ENCODE measurements at places on chromosomes 2 and 18.

- DNase-seq: no peak
Observed at GRCh38 chr2:172251231-172251630, 148.5 kb upstream of the DLX2 start.

DNA sequence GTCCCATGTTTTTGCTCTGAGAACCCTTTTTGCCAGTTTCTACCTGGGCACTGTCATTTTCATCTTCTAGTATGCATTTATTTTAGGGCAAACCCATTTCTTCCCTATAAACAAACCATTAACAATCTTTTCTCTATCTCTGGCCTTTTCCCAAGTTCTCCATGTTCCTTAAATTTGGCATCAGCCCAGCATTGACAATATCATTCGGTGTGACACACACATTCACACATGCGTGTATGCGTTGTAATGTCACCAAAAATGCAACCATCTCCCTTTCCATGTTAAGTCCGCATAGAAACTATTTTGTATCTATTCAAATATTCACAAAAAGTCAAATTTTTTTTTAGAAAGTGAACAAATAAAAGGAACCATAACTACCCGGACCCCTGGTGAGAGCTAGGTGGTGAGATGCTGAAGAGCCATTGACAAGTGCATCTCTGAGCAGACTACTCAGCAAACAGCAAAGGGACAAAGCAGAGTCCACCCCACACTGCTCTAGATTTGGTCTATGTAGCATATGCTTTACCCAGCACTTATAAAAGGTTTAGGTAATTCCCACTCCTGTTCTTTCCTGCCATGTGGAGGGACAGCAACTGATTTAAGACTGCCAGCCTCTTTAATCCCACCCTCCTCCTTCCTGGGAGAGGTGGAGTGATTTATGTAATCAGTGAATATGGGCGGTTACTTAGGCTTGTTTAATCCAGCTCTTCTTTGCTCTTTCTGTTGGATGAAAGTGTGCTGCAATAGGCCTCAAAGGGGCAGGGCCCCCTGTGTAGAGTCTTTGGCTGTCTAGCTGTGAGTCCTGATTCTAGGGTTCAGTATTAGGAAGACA lies 124.1 kb downstream of the METTL8 start:
- DNase-seq: no peak

DNA sequence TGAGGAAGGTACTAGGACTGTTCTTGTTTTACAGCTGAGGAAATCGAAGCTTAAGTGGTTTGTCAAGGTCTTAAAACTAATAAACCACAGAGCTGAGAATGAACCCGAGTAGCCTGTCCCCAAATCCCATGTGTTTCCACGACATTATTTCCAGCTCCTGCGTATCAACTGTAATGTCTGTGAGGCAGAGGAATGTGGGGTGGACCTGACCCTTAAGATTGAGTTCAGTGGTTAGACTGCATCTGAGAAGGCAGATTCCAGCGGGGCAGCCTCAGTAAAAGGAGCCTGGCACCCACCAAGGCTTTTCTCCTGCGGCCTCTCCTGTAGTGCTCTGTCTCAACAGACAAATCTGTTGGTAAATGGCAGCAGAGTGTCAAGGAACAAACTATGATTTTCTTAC lies 81.9 kb upstream of the TMEM178A start:
- DNase-seq: no peak

- DNase-seq: no peak
Observed at GRCh38 chr2:45869165-45869501, 217.7 kb downstream of the PRKCE start.

DNA sequence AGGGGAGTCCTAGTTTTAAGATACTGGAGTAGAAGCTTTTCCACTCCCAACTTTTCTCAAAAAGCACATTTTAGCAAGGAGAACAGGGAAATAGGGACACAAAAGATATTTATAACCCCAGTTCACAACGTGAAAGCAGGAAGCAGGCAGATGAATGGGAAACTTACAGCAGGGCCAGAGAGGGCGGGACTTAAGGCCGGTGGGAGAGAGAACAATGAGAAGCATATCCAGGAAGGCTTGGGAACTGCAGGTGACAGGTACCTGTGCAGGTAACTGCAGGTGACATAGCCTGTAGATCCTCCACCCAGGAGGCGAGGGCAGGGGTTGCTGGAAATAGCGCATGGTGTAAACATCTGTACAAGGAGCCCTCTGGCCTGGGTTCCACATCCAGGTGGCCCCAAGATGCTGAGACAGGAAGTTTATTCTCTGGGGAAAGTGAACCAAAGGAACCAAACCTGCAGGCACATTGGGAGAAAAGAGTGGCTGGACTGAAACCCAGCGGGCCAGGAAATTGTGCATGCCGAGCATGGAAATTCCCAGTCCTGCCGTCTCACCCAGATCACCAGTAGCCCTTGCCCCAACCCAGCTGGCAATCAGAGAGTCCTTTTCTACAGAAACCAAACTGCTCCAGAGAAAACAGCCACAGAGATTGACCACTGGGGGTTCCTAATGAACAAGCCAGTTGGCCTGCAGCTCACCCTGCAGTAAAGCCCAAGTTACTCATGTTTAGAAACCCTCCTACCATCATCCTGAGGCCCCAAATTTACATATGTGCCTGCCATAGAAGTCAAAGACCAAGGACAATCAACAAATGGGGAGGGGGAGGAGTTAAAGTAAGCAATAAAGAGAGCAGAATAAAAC lies 24.3 kb upstream of the COL6A3 start:
- DNase-seq: peak; percentile 82

GRCh38 chr2:127348426-127349000 lies 39.3 kb downstream of the MAP3K2 start:
- no peak for DNase-seq

Measured in NCI-H510A (cell line).